AG08396 (cell line): ENCODE measurements at places on chromosomes 3 and 15.
A peak's percentile ranks its signal among the peaks of the same experiment; 100 is the strongest.

DNA sequence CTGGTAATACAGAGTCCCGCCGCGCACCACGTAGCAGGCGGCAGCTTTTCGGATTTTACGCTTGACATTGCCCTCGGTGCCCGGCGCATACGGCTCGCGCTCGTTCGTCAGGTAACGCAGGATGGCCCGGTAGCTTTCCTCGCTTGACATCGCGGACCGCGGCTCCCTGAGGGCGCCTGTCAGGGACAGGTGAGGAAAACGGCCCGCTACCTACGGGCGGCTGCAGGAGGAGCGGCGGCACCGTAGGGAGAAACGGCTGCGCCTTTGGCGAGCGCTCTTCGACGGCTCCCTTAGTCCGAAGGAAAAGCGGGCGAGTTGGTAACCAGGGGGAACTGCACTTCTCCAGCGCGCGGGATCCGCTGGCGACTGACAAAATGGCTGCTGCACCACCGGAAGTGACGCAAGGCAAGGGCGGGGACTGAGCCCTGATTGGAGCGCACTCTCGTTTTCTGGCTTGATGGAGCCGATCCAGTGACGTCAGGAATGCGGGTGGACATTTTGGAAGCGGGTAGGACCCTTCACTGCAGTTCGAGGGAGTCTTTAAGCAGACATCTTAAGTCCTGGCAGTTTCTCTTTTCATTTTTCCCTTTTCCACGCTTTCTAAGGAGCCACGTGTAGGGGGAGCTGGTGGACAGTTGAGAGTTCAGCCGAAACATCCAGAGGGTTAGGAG, at the start of gene ZBTB11:
Gene ZBTB11 (minus strand): TSS at position 368 of the 671 bp plus-strand sequence. CDS start 218 bp downstream, at position 150.
- DNase-seq = peak; percentile 96

DNA sequence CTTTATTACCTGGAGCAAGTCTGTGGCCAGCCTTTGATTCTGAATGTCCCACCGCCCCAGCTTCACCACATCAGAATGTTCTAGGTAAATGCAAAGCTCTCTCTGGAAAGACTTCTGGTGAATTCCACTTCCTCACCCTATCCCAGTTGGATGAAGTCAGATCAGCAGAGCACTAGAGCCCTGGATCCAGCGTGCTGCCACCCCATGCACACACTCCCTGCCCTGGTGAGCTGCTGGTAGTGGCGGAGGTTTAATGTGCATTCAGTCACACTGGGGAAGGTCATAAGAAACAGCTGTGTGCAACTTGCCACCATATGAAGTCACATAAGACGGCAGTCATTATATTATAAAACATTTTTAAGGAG, 16.3 kb upstream of the SLC41A3 start:
- DNase-seq = no peak

DNA sequence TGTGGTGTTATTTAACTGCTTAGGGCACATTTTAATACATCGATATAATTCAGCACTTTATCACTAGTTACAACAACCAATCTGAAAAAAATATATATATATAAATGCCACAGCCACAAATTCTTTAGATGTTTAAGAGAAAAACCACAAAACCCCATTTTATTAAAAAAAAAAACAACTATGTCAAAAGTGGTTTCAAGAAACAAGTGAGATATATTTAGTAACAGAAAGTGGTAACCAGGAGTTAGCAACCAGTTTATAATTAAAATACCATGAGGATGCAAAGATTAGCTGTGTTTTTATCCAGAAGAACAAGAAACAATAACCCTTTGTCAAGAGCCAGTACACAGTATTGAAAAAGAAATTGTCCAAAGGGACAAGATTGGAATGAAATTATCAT, 14.8 kb upstream of the DIPK2A start:
- DNase-seq = no peak

GRCh38 chr3:188339410-188340295, 185.7 kb downstream of the LPP start:
- no peak for DNase-seq

DNA sequence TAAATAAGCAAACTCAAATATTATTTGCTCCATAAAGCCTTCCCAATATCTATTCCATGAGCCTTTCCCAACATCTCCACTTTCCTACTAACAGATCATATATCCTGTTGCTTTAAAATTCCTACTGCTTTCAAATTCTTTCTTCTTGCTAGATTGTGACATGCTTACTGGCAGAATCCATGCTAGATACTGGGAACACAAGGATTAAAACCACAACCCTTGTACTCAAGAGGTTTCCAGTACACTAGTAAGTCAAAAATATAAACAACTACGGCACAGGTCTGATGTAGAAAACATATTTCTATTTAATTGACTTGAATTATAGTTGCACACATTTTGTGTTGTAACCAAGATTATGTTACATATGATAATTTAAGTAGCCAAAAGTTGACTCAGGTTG, 275.0 kb downstream of the ZBTB20 start:
- no peak for DNase-seq

- DNase-seq = no peak
These were observed 84.6 kb upstream of the ADAMTSL3 start for GRCh38 chr15:83569341-83569740.

GRCh38 chr15:28208583-28208982, 109.5 kb upstream of the OCA2 start:
- no peak for DNase-seq

- peak; percentile 39 for DNase-seq
These were observed 15.6 kb downstream of the SNAP23 start for GRCh38 chr15:42511007-42511391.

DNA sequence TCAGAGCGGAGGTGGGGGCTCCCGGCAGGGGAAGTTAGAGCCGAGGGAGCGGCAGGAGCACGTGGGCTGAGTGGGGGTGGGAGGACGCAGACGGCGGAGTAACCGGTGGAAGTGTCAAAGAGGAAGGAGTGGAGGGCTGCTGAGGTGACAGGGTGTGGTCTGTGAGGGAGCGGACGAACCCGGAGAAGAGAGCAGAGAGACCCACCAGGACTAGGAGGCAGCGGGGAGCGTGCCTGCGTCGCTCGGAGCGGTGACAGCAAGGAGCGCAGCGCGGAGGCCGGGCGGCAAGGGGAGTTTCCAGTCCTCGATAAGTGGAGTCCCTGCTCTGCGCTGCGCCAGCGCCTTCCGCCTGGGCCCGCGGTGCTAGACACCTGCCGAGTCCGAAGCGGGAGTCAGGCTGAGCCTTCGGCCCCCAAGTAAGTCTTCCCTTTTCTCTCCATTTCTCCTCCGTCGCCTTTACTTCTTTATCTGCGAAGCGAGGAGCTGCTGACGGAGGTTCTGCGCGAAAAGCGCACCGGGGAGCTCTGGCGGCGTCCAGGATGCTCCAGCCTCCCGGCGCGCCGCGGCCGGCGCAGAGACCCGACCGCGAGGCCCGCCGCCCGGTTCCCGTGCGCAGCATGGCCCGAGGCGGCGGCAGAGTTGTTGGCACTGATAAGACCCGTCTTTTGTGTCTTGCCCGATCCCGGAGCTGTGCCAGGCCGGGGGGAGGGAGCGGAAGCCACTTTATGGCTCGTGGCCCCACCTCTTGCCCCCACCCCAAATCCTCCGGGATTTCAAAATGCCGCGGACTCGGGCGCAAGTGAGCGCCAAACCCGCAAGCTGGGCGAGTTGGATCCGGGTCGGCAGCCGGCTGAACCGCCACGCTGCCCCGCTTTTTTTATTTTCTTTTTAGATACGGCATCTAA, 533.0 kb upstream of the SEMA6D start:
- DNase-seq = peak; percentile 42

DNA sequence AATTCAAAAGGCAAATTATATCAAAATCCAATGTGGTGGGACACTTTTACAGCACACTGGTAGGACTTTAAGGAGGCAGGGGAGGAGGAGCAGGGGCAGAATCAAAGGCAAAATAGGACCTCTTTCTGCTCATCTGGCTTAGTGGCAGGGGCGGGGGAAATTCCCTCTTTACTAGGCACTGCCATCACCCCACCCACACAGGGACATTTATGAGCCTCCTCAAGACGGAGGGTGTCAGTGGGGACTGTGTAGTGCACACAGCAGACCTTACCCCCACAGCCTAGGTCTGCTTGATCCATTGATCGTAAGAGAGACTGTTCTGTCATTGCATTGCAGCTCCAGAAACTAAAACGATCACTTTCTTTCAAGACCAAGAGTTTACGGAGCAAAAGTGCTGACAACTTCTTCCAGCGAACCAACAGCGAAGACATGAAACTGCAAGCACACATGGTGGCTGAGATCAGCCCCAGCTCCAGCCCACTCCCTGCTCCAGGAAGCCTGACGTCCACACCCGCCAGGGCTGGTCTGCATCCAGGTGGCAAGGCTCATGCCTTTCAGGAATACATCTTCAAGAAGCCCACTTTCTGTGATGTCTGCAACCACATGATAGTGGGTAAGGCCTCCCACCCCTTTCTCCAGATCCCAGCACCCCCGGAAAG, 62.9 kb downstream of the STAC start:
- no peak for DNase-seq

DNA sequence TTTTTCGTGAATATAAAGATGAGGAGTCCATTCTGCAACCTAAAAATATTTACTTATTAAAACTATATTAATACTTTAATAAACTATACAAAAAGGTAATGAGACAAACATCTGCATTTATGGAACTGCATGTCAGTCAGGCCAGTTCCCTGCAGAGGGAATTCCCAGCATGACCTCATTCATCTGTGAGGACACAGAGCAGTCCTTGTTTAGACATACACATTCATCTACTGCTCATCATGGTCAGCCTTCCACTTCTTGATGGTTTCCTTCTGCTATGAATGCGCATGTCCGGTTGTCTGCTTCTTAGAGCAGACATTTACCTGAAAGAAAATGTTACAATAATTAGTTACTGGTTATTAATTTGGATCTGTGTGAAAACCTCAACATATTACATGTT, 3.3 kb upstream of the ACTR8 start:
- no peak for DNase-seq

DNA sequence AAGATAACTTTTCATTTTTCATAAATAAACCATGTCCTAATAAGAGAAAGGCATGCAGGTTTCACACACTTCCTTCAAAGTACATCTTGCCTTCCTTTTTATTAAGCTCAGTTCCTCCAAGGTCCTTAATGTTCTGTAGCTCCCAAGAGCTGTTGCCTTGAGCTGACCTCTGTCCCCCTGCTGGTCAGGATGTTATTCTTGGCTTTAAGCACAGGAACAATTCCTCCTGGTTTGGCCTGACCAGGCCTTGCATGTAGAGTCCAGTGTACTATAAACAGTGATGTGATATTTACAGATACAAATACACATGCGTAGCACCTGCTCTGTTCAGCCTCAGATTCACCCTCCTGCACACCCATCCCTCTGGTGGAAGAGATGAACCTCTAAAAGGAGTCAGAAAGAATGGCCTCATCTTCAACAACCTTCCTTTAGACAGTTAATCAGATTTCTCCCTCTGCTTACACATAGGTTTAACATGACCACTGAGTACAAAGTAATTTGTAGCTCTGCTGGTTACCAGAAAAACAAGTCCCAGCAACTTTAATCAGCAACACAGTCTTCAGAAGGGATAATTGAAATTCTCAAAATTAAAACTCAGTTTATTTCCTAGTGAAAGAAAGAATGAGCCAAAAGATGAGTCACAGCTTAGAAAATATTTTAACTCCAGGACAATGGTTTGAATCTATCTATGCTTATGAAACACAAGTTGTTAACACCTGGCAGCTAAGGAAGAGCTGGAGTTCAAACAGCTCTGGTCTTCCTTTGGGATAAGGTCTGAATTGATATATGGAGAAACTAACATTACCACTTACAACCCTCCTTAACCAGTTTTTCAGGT, 46.5 kb downstream of the PTPN9 start:
- peak; percentile 59 for DNase-seq

GRCh38 chr3:59595830-59596229, 546.0 kb upstream of the CFAP20DC start:
- DNase-seq = no peak

DNA sequence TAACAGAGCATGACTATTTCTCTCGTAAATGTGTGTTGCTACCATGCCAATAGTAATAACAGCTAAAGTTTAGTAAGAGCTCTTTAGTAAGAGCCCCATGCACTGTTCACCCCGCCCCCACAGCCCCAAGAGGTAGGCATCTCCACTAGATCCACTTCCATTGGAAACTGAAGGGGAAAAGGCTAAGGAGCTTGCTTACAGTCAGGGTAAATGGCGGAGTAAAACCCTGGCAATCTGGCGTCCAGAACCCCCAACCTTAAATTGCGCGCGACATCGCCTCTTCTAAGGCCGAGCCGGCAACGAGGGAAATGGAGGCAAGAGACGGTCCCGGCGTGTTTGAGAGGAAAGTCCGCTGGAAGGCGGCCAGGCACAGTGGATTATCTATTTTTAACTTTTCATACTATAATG, 654 bp upstream of the C3orf38 start:
- DNase-seq = no peak

GRCh38 chr15:42094512-42094963, at the start of gene PLA2G4D:
TSS of gene PLA2G4D (minus strand) at chr15:42094562. CDS start at chr15:42094459, 103 bp downstream.
- DNase-seq = no peak

GRCh38 chr15:74343127-74343796, 24.2 kb downstream of the CYP11A1 start:
- no peak for DNase-seq

GRCh38 chr3:128496602-128497304, 3.8 kb upstream of the GATA2 start:
- no peak for DNase-seq

GRCh38 chr15:80736560-80736959, 41.5 kb downstream of the ABHD17C start:
- DNase-seq = no peak

- no peak for DNase-seq
These were observed 1.6 kb upstream of the SPTBN5 start for GRCh38 chr15:41895491-41895890.

- no peak for DNase-seq
These were observed 388.7 kb upstream of the CFAP20DC start for GRCh38 chr3:59438492-59438891.

DNA sequence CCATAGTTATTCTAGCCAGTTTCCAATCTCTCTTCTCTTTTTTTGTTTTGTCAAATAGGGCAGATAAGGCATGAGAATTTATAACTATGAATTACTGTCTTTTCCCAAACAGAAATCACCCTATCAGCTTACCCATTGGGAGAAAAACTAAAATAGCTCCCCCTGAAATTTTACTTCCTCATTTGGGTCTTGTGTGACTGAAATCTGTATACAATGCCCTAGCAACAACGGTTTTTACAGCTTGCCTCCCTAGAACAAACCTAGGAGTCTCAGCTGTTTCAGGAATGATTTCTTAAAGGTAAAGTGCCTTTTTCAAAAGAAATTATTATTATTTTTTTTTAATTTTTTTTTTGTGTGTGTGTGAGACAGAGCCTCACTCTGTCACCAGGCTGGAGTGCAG, 56.8 kb downstream of the CD86 start:
- DNase-seq = no peak

GRCh38 chr3:99871231-99872045, 53.8 kb downstream of the CMSS1 start:
- DNase-seq = no peak

DNA sequence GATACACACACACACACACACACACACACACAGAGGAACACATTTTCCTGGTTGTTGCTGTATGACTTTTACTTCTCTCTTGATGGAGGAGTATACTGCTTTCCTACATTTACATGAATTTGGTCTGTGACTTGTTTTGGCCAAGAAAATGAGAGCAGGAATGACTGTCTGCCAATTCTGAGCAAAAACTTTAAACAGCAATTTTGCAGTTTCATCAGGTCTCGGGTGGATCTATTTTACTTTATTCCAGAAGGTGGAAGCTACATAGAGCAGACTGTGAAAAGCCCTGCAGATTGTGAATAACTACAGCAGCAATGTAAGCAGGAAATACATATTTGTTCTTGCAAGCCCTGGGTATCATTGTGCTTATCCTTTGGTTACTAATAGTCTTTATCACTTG, 1350.0 kb upstream of the EPHA6 start:
- no peak for DNase-seq
